Stimulated activated CD8-positive, alpha-beta memory T cell treated with anti-CD3 and anti-CD28 coated beads, Interleukin-7, amount 100 ng/mL, for 48 hours (primary cell): ENCODE measurements at places on chromosomes 2 and 18.

- DNase-seq, result no peak
Measured at GRCh38 chr2:63866009-63866709, 24.5 kb downstream of the UGP2 start.

DNA sequence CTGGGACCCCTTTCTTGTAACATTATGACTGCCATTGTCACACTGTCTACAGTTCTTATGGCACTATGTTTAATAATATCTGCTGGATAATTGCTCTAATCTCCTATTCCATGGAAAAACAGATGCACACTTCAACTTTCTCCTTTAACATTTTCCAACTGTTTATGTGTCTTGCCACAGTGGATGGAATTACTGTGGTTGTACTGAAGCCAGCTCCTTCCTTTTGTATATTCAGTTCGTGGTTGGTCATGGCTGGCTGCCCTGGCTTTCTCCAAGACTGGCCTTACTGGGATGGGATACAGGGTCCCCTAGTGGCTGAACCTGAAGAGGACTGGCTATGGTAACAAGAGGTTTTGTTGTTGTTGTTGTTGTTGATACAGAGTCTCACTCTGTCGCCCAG is 113.9 kb downstream of the SS18 start:
- DNase-seq, result no peak

DNA sequence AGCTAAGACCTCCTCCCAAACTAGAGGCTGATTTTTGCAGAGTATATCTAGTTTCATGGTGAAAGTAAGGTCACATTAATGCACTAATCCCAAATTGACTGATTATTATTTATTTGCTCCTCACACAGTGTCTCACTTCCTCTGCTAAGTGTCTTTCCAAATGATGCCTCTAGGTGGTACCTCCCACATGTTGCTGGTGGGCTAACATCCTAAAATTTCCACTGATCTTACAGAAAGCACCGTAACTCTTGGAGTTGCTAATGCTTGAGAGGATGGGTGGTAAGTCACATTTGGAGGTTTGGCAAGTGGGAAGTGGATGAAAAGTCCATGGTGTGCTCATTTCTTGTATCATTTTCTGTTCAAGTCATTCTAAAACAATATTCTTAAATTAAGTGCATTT is 428.7 kb upstream of the GYPC start:
- DNase-seq, result no peak

DNA sequence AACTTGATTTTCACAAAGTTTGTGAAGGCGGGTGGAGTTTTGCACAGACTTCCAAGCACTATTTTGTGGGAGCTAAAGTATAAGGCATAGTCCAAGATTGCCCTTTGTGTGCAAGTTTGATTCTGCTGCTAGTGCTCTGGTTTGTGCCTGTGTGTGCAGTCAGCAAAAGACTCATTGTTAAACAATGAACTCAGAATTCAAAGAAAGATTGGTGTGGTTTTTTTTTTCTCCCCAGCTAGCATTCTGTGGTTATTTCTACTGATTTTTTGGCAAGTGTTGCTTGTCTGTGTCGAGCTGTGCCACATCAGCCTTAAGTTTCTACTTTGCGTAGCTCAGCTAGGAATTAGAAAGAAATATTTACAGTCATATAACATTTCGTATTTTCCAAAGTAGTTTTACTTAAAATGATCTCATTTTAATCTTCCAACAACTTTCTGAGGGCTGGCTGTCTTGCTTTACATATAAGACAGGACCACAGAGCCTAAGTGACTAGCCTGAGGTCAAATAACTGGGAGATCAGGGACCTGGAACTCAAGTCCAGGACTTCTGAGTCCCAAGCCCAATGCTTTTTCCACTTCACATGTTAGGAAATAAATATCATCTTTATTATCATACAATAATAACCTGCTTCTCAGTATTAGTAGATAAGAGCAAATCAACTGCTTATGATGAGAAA is 69.8 kb downstream of the BABAM2 start:
- DNase-seq, result no peak

GRCh38 chr18:78770823-78771139 is 208.8 kb upstream of the SALL3 start:
- no peak for DNase-seq

DNA sequence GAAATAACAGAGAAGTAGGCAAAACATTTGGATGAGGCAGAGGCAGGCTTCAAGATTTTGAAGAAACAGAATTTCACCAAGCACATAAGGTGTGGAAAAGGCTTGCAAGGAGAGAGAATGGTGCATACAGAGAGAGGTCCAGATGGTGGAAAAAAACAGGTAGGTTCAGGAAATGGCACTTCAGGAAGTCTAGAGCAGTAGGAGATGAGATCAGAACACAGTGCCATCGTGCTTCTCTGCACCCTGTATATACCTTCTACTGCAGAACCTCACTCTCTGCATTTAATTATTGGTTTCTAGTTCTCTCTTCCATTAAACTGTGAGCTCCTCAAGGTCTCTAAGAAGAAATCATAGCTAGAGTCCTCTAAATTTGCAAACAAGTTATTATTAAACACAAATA is 2.4 kb downstream of the PAIP2B start:
- no peak for DNase-seq

DNA sequence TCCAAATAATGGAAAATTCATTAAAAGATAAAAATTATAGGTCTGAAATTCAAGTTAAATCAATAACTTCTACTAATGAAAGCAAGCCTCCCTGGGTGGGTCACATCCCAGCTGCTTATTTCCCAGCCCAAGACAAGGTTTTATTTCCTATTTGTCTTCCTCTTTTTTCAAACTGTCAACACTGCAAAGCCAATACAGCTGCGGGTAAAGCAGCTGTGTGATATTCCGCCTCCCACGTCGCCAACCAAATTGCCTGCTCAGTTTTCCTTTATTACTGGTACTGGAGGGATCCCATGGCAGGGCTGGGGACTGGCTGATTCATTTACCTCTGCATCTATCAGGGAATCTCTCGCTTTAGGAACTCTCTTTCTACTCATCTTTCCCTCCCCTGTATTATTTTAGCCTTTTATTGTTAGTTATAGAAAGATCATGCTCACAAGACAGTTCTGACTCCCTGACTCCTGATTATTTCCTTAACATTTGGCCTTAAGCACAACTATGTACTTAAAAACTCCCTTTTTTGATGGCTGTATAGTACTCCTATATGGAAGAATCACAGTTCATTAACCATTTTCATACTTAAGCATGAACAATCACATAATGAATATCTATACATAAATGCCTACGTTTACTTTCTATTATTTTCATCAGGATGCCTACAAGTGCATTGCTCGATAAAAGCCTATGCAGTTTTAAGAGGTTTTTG is 253.1 kb downstream of the CDCA7 start:
- DNase-seq, result no peak

DNA sequence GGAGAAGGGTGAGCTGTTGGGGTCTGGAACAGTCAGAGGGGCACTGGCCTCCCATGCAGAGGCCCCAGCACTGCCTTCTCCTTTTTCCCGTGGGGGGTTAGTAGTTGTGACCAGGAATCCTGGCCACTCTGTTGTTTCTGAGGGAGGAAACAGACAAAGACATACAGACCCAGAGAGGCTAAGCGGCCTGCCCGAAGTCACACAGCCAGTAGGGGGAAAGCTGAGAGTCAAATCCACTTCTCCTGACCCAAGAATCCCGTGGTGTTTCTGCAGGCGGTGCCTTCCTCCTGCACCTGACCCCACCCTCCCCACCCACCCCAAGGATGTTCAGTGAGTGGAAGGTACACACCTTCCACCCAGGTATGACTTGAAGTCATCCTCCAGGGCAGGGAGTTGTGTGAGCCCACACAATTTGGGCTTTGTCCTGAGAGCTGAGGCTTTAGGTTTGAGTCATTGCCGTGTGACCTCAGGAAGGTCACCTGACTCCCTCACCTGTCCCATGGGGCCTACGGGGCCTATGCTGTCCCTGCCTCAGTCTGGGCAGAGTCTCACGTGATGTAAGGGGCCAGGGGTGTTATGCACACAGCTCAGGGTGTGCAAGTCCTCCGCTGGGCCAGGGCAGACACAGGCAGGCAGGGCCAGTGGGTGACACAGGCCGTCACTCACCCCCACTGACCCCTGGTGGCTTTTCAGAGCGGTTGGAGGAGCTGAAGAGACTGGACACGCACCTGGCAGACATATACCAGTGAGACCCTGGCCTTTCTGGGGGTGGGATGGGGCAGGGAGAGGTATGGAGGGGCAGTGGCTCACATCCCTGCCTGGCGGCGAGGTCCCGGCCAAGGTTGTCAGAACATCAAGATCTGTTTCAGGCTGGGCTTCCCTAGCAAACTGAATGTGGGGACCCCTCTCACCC is 5.0 kb downstream of the NT5DC4 start:
- no peak for DNase-seq

GRCh38 chr2:68158134-68158447 is 403 bp downstream of the PNO1 start:
- no peak for DNase-seq

DNA sequence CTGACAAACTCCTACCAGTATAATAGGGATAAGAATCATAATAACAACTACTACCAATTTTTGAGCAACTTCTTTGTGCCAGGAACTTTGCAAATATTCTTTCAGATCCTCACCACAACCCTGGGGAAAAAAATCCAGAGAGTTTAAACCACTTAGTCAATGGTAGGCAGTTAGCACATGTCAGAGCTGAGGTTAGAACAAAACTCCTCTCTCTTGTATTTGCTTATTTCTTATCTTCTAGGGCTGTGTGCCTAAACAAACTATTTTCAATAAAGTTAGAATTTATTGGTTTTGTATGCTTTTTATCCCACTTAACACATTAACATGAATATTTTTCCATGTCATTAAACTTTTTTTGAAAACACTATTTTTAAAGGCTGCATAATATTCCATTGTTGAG is 127.1 kb downstream of the BCL11A start:
- no peak for DNase-seq

GRCh38 chr2:21939967-21940366 is 816.2 kb downstream of the TDRD15 start:
- no peak for DNase-seq

DNA sequence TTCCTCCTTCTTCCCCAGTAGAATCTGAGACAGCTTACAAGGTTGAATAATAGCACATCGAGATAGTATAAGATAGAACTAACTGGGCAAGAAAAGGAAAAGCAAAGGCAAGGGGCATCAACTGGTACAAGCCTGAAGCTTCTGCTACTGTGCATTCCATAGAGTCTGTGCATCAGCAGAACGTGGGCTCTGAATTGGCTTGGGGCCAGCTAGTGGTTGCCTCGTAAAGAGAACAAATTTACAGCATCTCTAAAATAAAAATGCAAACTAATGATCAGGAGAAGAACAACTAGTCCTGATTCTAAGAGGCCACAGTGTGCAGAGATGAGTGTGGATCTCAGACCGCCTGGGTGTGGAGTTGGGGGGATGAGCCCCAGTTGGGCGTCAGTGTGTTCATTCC is 36.6 kb downstream of the UPP2 start:
- no peak for DNase-seq

GRCh38 chr2:116687371-116687770 is 1127.1 kb upstream of the DDX18 start:
- no peak for DNase-seq

GRCh38 chr2:62505750-62506420 is at the start of gene TMEM17:
TMEM17 (minus strand) TSS chr2:62506195; CDS start chr2:62506129, 66 bp downstream.
- DNase-seq, result no peak

DNA sequence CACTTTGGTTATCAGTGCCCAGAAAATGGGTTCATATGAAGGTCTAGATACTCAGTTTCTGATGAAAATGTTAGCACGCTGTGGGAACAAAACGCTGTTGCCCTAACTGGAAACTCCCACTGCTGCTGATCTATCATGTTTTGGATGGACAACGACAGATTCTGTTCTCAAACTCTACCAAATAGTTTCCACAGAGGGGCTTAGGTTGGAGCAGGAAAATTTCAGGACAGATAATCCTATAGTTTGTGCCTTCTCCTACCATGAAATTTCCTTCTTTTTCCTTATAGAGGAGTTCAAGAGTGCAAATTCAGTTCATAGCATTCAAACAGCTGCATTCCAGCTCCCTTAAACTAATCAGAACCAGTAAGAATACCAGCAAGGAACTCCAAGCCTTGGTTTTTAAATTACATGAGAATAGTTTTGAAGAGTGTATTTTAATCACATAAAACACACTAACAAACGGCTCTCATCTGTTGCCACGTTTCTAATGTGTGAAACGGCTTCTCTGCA is 58.7 kb upstream of the RALBP1 start:
- DNase-seq, result no peak

- DNase-seq, result no peak
Measured at GRCh38 chr2:68741805-68742306, 7.2 kb downstream of the ARHGAP25 start.

DNA sequence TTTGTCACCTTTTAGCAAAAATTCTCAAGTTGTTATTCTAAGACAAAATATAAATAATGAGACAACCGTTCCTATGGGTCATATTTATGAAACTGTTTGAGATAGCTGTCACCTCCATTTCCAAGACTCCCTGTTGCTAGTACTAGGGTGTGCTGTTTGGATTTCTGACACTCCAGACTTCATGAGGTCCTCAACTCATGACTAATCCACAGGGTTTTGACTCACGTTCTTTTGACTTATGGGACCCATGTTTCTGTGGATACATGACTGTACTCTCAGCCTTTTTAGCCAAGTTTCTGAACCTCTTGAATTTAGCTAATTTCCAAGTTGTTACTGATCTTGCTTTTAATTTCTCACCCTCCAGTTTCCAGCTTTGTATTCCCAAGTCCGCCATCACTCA is 178.7 kb upstream of the FAM98A start:
- DNase-seq, result no peak

DNA sequence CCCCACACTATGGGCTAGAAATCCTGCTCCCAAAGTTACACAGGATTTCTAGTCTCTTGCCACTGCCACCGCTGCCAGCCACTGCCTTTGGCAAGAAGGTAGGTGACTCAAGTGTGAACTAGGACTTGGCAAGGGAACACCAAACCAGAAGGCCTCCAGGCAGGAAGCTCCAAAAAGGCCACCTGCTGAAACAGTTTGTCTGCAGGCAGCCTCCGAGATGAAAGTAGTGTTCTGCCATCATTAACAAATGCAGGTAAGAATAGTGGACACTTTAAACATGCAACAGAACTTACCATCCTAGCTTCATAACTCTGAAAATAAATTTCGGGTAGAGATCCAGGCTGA is 3.9 kb downstream of the ANKRD44 start:
- DNase-seq, result no peak

GRCh38 chr2:173462892-173463840 is 108.5 kb downstream of the CDCA7 start:
- DNase-seq, result no peak

GRCh38 chr18:58793361-58793760 is 71.3 kb upstream of the ZNF532 start:
- no peak for DNase-seq

DNA sequence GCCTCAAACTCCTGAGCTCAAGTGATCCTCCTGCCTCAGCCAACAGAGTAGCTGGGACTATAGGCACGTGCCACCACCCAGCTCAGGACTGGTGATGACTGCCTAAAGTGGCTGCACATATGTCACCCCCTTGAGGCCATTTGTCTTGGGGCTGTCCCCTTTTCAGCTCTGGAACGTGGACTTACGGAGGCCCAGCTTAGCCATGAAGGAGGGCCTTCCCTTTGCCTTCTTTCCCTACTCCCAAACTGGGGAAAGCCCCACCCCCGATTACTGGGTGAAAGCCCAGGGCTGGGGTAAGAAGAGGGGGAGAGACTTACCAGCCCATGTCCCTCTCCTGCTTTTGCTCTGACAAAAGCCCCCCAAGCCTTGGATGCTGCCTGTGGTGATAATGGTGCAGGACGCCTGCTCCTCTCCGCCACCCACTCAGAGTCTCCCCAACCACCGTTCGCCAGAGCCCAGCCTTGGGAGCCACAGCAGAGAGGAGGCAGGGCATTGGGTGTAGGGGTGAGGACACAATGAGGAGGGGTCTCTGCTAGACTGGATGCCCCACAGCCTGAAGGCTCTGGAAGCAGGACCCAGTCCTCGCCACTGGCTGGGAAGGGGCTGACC is 2.5 kb upstream of the DUSP2 start:
- no peak for DNase-seq
